Sciatic nerve (tissue), 2 donors: ENCODE measurements at places on chromosomes 13 and 19. TPM values are rescaled to one million over a fixed set of nuclear protein-coding genes. Genes with fewer than 3 reads are reported as not detected.
A peak's percentile ranks its signal among the peaks of the same experiment; 100 is the strongest.

DNA sequence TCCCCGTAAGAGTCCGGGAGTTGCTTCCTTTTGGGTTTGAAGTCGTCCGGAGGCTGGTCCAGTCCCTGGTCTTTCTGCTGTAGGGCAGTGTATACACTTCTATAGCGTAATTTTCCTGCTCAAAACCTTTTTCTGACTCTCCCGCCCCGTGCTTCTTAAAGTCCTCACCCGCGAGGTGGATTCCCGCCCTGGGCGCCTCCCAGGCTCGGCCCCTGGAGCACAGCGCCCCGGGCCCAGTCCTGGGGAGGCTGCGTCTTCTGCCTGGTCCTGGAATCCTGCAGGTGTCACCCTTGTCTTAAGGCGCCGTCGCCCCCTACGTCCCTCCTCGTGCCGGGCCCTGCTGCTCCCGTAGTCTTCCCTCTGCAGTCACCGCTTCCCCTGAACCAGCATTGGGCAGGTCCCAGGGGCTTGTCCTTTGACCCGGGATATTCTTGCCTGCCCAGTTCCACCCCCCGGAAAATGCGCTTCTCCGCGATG is 34.4 kb upstream of the ZNF808 start:
- DNase-seq = no peak

DNA sequence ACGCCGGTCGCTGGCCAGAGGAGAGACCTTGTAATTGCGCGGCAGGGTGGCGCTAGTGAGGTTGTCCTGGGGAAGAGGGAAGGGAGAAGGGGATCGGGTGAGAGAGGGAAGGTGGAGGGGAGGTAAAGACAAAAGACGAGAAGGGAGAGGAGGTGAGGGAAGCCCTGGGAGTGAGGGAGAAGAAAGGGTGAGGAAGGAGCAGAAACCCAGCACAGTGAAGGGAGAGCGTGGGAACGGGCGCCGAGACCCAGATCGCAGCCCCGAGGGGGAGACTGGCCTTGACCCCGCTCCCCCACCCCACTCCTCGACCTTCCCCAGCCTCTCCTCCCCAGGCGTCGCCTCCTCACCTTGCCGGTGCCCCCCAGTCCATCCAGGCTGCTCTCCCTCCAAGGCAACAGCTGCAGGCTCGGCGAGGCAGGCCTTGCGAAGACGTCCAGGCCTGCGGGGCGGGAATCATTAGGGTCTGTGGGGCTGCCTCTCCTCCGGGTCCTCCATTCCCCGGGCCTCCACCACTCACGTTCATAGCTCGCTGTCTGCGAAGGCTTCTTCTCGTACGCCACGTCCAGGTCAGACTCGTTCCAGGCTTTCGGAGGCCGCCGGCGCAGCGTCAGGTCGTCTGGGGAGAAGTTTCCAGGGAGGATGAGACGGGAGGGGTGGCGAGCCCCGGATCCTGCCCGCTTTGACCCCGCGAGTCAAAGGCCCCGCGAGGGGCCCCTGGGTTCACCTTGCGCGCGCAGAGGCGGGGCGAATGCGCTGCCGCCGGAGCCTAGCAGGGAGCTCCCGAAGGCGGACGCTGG is 8.8 kb downstream of the PPP1R13L start:
- no peak for DNase-seq

DNA sequence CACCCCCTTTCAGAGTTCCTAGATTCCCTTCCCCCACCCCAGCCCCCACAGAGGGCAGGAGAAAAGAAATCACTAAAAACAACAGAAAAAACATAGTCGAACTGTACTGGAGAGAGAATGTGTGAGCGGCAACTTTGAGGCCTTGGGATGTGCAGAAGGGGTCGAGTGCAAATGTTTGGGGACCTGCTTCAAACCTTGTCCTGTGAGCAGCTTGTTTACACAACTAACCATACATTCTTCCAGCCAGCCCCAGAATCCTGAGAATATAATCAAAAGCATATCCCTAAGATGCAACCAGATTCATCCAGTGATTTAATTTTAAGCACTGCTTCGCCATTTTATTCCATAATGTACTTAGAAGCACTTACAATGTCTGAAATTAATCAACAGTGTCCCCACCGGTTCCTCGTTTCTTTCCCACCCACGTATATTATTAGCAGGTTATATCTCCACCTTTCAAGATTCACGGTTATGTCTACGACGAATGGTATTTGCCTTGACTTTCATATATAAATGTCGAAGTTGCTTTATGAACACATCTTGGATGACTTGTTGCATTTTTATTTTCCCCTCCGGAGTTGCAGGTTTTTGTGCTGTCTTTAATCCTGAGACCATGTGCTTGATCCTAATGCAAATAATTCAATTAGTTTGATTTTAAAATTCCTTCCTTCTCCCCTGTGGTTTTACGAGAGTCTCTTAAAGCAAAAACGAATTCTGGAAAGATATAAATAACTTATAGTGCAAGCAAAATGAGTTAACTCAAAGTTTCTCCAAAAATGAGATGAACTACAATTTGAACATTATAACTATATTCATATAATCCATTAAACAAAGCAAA is 107.6 kb downstream of the ZIC5 start:
- no peak for DNase-seq

GRCh38 chr13:71799324-71799723 is 67.7 kb downstream of the DACH1 start:
- no peak for DNase-seq

DNA sequence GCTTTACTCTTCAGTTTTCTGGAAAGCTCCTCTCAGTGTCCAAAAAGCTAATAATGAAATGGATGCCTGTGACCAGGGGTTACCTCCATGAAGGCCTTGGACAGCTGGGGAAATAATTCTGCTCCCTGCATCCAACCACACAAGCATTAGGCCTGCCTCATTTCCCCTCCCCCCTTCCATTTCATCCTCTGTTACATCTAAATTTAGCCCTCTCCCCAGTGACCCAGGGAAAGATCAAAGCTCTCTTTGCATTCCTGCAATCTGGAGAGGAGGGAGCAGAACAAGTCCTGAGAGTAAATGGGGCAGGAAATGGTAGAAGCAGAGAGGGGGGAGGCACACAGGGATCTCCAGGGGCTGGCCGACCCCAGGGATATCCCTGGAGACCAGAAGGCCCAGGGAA is 452.7 kb downstream of the TSHZ3 start:
- no peak for DNase-seq

GRCh38 chr19:47155148-47155547 is 24.5 kb downstream of the SAE1 start:
- no peak for DNase-seq

GRCh38 chr19:33569821-33570220 is 48.2 kb upstream of the PEPD start:
- DNase-seq = no peak

DNA sequence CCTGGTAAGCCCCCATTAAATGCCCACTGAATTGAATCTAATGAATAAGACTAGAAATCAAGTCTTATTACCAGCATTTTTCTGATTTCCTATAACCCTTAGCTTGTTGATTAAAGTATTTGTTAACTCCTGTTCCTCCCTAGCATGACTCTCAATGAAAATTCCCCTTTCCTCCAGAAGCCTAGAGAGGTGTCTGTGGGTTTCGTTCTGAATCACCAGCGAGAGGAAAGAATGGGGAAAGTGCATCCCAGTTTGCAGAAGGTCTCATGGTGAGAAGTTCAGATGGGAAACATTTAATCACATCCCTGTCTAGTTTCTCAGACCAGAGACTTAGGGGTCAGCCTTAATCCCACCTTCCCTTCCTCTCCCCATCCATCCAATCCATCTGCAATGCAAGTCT is 26.9 kb downstream of the POU2F2 start:
- DNase-seq = no peak

DNA sequence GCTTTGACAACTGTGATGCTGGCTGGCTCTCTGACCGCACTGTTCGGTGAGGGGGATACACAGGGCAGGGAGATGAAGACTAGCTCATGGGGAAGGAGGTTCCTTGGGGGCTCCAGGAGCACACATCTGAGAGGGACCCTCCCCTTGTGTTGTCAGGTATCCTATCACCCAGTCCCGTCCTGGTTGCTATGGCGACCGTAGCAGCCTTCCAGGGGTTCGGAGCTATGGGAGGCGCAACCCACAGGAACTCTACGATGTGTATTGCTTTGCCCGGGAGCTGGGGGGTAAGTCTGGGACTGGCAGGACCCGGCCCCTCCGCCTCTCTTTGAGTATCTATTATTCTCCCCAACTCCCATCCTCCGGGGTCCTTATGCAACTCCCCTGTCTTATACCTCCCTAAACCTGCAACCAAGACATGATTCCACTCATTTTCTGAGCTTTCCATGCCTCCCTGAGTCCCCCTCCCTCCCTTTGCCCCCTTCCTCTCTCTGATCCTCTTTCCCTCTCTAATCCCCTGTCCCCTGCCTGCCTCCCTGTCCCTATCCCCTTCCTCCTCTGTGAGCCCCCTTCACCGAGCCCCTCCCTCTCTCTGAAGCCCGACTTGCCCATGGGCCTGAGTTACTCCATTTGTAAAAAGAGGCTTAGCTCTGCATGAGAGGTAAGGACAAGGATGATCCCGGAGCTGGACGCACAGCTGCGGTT is 12.5 kb downstream of the NCAN start:
- DNase-seq = no peak

GRCh38 chr13:110853235-110853721 is 61.6 kb downstream of the ANKRD10 start:
- DNase-seq = peak; percentile 56

DNA sequence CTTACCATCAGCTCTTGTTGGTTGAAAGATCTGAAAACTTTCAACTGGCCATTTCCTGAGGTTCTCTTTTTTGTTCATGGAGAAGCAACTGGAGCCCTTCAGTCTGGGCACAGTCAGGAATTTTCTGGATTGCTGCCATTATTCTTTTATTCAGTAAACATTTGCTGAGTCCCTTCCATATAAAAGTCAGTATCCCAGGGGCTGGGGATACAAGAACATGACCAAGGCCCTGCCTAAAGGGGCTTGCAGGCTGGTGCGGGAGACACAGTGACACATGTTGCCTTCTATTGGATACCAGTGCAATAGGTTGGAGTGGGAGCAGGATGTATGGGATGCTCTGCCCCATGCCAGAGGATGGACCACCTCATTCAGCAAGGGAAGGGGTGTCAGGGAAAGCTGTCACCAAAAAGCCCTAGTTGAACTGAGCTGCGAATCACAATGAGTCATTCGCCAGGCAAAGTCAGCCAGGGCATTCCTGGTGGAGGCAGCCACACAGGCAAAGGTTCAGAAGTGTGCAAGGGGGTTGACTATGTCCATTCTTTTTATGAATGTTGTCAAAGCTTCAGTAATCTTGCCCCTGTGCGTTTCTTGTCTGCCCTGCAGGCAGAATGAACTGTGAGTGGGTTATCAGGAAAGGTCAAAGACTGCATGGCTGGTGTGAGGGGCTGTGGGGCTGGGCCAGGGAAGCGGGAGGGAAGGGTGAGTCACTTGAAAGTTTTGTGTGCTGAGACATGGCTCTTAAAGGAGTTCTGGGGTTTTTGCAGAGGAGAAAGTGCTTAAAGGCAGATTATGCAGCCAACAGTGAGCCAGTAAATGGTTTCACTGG is 395.9 kb downstream of the KCNRG start:
- no peak for DNase-seq

DNA sequence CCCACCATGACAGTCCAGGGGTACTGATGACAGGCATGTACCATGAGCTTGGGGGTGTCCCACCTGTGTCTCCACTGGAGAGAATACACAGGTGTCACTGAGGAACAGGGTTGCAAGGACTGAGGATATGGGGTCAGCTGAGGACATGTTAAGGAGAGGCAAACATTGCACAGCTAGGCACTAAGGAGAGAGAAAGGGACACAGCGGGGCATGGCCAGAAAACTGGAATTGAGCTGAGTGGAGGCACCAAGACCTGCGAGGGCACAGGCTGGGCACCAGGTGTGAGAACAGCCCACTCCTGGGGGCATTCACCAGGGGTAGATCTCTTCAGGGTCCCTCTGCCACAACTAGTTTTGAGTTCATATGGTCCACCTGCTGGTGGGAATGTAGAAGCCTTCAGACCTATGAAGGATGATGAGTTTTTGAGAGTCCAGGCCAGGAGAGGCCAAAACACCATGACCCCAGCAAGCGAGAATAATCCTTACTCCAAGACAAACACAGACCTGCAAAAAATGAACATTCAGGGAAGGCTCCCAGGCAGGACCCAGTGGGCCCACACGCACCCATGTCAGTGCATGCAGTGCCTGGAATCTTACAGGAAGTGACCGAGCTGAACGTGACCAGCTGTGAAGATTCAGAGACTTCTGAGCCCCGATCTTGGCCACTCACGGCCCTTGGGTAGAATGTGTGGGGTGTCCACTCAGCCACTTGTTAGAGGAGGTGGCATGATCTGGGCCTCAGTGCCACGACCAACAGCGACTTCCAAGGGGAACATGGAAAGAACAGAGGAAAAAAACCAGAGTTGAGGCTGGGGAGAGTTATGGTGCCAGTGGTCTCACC is 1.4 kb upstream of the ZNF584 start:
- DNase-seq = no peak

DNA sequence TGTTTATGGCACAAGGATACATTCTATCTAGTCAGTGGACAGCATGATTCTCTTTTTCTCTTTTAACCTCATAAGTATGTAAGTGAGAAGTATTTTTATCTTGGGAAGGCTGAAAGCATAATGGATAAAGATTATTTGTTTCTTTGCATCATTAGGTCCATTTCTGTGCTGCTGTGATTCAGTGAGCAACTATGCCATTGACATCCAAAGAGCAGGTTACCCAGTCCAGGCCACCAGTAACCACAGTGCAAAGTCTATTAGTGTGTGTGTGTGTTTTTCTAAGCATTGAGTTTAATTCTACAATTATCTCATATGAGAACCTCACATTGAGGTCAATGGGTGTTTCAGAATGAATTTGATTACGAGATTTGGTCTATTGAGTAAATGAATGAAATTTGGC is 158.8 kb upstream of the DACH1 start:
- no peak for DNase-seq

DNA sequence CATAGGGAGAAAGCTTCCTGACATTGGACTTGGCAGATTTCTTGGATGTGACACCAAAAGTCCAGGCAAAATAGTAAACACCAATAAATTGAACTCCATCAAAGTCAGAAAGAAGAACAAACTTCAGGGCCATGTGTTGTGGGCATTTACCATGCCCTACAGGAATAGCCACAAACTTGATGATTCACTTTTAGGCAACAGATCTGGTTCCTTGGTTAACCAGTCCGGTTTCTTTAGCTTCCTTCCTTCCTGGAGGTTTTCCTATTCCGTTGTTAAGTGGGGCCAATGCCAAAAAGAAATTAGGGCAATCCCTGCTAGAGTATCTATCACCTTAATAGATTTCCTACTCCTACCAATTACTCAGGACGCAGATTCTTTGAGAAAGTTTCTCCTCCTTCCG is 25.2 kb downstream of the IGFL1 start:
- DNase-seq = no peak

GRCh38 chr13:99150575-99151361 is 49.9 kb upstream of the UBAC2 start:
- no peak for DNase-seq

- no peak for DNase-seq
These were observed 18.4 kb upstream of the MYCBP2 start for GRCh38 chr13:77345150-77345780.

TNFSF11 gene
- not detected for total RNA-seq

TMEM38A gene
- total RNA-seq = 3.5 TPM

CRLF1 gene
- total RNA-seq = 4.5 TPM

ONECUT3 gene
- total RNA-seq = not detected

C1QTNF9 gene
- 2.4 TPM for total RNA-seq

TPRX1 gene
- not detected for total RNA-seq
